Upper lobe of right lung (tissue), 1 donor: ENCODE measurements at places on chromosomes 3 and 15. TPM values are rescaled to one million over a fixed set of nuclear protein-coding genes. Genes with fewer than 3 reads are reported as not detected.
A peak's percentile ranks its signal among the peaks of the same experiment; 100 is the strongest.

CBLB gene
- 41.5 TPM for total RNA-seq

GOLGA8T gene
- 0.20 TPM for total RNA-seq

P2RY1 gene
- total RNA-seq, result 22.5 TPM

CIAO2A gene
- 54.9 TPM for total RNA-seq

ERICH6 gene
- not detected for total RNA-seq

KCNAB1 gene
- 3.2 TPM for total RNA-seq

SPTBN5 gene
- total RNA-seq, result 1.9 TPM

GTF2A2 gene
- total RNA-seq, result 73.6 TPM

KLHL40 gene
- total RNA-seq, result not detected

XIRP1 gene
- not detected for total RNA-seq

RARB gene
- total RNA-seq, result 5.8 TPM

SEMA3G gene
- 27.6 TPM for total RNA-seq

PLA1A gene
- 37.6 TPM for total RNA-seq

PCOLCE2 gene
- total RNA-seq, result 23.3 TPM

PDCD7 gene
- total RNA-seq, result 29.4 TPM

GRCh38 chr3:72891053-72891855, 3.4 kb downstream of the GXYLT2 start:
- H3K27me3 ChIP-seq, result peaks cover 5% of the 10 kb centered on the region
- DNase-seq, result no peak
- peaks cover 7% of the 10 kb centered on the region for H3K4me1 ChIP-seq
- H3K36me3 ChIP-seq, result no peaks in the 10 kb centered on the region
- H3K27ac ChIP-seq, result peak overlapping the region; percentile 53

DNA sequence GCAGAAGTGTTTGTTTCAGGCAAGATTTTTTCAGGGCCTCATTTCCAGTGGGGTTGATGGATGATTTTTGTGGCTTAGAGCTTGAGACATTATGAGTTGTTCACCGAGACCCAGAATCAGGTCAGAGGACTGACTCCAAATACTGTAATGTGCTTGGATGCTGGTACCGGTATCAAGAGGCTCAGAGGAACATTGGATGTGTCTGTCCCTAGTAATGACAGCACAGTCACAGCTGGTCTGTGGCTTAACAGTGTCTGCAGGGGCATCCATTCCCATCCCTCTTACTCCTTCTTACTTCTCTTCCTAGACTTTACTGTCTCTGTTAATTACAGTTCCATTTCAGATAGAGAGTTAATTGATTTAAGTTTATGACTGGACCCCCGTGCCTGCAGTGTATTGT, 107.8 kb downstream of the PTPRG start:
- peaks cover 3% of the 10 kb centered on the region for H3K4me1 ChIP-seq
- H3K27me3 ChIP-seq, result no peaks in the 10 kb centered on the region
- H3K36me3 ChIP-seq, result no peaks in the 10 kb centered on the region

- no peak overlapping the region for H3K4me3 ChIP-seq
- H3K27me3 ChIP-seq, result no peaks in the 10 kb centered on the region
- H3K4me1 ChIP-seq, result peaks cover 4% of the 10 kb centered on the region
- H3K36me3 ChIP-seq, result no peaks in the 10 kb centered on the region
- no peak overlapping the region for H3K27ac ChIP-seq
- DNase-seq, result no peak
Observed at GRCh38 chr3:178672275-178672674, 136.0 kb downstream of the KCNMB2 start.

- no peak overlapping the region for H3K27ac ChIP-seq
- no peaks in the 10 kb centered on the region for H3K4me1 ChIP-seq
- no peaks in the 10 kb centered on the region for H3K36me3 ChIP-seq
Observed at GRCh38 chr15:62799919-62800318, 242.6 kb upstream of the TPM1 start.

DNA sequence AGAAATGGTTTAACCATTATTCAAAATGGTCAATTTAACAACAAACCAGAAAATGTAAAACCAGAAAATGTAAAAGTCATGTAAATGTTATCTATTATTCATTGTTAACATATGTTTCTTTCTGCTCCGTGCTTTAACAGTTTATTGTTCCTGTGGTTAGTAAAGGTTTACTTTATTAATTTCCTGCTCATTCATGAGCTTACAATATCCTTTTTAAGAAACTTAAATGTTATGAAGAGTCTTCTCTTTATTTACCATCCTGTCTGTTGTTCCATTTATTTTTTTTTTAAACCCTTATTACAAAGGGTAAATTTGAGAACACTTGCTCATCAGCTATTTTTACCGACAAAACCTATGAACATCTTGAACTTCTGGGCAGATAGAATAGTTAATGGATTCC, 148.1 kb downstream of the GHSR start:
- DNase-seq, result no peak
- H3K27ac ChIP-seq, result no peak overlapping the region
- H3K36me3 ChIP-seq, result peaks cover 61% of the 10 kb centered on the region
- H3K4me3 ChIP-seq, result no peak overlapping the region
- H3K27me3 ChIP-seq, result no peaks in the 10 kb centered on the region

DNA sequence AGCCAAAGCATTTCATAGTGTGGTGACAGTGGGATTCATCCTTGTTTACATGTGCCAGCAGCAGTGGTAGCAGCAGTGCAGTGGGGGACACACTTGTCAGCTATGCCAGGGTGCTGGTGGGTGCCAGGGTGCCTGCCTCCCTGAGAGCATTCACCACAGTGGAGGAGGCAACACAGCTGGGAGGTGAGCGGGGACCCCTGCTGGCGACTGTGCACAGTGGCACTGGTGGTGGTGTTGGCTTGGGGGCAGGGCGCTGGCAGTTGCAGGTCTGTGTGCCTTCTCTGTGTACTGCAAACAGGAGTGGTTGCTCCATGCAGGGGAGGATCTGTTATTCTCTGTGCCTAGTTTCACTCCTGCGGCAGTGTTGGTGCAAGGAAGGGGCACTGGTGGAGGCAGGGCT, 41.2 kb downstream of the CEP63 start:
- H3K27ac ChIP-seq, result no peak overlapping the region
- no peaks in the 10 kb centered on the region for H3K27me3 ChIP-seq
- no peaks in the 10 kb centered on the region for H3K4me1 ChIP-seq
- no peak for DNase-seq
- no peak overlapping the region for H3K4me3 ChIP-seq

DNA sequence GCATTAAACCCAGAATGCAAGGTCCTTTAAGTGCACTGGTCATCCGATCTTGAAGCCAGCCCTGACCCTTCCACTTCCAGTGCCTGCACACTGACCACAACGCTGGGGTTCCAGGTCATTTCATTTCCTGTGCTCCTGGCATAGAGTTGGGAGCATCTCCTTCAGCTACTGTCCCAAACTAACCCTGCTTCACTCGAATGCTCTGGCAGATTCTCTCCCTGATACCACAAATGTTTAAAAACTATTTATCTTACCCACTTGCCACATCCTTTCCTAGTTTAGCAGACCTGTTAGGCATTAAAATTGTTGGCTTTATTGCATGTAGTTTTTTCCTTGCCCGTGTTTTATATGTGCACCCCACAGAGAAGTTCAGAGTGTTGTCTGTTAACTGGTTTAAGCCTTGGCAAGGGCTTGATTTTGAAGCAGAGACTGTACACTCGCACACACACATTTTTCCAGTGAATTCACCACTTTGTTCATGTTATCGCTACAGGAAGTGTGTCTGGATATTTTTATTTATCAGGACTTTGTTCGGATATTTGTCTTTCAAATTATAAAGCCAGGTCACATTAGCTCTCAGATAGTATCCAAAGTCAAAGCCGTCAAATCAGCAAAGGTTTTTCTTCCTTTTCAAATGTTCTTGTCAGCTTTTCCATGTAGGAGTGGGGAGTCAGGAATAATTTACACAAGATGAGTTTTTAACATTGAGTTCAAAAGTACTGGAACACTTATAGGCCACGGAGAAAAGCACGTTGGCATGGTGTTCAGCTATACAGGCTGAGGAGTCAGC, 77.3 kb downstream of the ABI3BP start:
- H3K27me3 ChIP-seq, result no peaks in the 10 kb centered on the region
- H3K27ac ChIP-seq, result no peak overlapping the region
- no peak overlapping the region for H3K4me3 ChIP-seq
- no peak for DNase-seq
- no peaks in the 10 kb centered on the region for H3K36me3 ChIP-seq

GRCh38 chr3:30693470-30694120, 87.2 kb downstream of the TGFBR2 start:
- no peak overlapping the region for H3K27ac ChIP-seq
- peaks cover 46% of the 10 kb centered on the region for H3K4me1 ChIP-seq
- no peak for DNase-seq
- no peak overlapping the region for H3K4me3 ChIP-seq

DNA sequence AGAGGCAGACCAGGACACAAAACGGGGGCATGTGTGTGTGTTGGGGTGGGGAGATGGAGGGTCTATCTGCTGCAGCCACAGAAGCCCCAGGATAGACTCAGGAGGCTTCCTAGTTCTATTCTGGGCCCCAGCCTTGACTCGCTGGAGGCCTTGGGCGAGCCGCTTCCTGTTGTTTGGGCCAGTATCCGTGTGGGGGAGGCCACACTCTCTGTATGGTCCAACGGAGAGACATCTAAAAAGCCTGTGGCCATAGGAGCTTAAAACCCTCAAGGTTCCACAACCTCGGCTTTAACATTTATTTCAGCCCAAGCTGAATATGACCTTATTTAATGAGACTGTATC, 32.8 kb downstream of the POC1A start:
- H3K36me3 ChIP-seq, result no peaks in the 10 kb centered on the region
- peak overlapping the region; percentile 67 for H3K27ac ChIP-seq
- no peaks in the 10 kb centered on the region for H3K27me3 ChIP-seq
- H3K4me1 ChIP-seq, result peaks cover 34% of the 10 kb centered on the region

DNA sequence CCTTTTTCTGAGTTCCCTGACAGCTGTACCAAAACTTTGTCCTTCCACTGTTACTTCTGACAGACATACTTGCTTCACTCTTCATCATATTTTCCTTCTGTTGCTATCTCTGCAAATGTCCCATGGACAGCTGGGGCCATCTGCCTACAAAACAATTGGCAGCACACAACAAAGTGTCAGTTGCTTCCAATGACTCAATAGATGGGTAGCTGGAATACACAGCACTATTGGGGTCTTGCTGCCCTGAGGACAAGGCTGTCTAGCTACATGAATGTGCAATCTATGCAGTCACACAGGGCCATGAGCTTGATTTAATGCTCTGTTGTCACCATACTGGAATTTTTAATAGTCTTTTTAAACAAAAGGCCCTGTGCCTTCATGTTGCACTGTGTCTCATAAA, 192.8 kb downstream of the DTWD1 start:
- no peaks in the 10 kb centered on the region for H3K36me3 ChIP-seq
- H3K4me1 ChIP-seq, result no peaks in the 10 kb centered on the region
- no peak overlapping the region for H3K27ac ChIP-seq
- no peak overlapping the region for H3K4me3 ChIP-seq

DNA sequence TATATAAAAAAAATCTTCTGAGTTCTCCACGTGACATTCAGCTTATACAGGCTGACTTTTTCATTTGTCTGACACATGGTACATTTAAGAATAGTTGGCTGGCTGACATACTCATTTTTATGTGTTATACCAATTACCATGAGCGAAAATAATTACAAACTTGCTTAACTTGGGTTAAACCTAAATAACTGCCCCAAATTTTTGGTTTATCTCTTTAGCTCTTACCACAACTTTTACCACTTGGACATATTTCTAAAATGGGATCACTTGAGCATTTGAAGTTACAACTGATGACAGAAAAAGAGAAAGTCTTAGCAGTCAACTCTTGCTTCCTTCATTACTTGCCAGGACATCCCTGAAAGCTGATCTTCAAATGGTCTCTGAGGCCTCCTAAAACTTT, 618.1 kb downstream of the RBMS3 start:
- no peak overlapping the region for H3K4me3 ChIP-seq
- no peaks in the 10 kb centered on the region for H3K36me3 ChIP-seq
- H3K4me1 ChIP-seq, result no peaks in the 10 kb centered on the region
- no peaks in the 10 kb centered on the region for H3K27me3 ChIP-seq
- no peak overlapping the region for H3K27ac ChIP-seq

- H3K4me1 ChIP-seq, result no peaks in the 10 kb centered on the region
- H3K4me3 ChIP-seq, result no peak overlapping the region
Observed at GRCh38 chr15:78345396-78346125, 5.4 kb downstream of the CRABP1 start.

- DNase-seq, result no peak
- H3K36me3 ChIP-seq, result no peaks in the 10 kb centered on the region
- no peak overlapping the region for H3K4me3 ChIP-seq
- peaks cover 36% of the 10 kb centered on the region for H3K27me3 ChIP-seq
Observed at GRCh38 chr3:84965141-84965540, 6.4 kb downstream of the CADM2 start.

DNA sequence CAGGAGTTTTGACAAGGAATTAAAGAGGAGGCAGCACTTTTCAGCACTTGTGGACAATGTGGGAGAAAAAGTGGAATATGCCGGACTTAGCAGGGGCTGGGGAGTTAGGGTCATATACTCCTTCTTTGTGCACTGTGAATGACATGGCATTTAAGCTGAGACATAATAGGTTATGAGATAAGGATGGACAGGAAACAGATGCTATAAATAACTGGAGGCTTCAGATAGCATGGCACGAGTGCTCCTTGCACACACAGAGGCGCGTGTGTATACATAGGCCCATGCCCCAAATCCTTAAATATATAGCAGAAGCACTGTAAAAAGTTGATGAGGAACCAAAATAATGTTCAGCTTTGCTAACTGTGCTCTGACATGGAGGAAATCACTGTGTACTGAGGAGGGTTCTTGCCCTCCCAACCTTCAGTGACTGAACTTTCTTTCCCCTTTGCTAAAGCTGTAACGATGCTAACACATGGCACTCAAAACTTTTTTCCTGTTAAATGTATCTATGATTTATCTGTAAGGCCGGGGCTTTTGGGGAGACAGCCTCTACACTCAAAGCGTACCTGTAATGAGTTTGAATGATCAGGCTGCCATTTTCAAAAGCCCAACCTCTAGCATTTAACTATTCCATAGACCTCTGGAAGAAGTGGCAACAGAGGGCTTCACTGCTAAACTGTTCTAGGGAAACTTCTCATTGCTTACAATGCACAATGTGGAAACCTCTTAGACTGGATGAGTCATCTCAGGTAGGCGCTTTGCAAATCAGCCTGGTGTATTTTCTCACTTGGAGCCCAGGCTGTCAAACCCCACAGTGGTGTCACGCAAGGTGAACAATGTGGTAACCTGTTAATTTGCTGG, 784.6 kb downstream of the NR2F2 start:
- no peak for DNase-seq
- no peak overlapping the region for H3K4me3 ChIP-seq
- no peaks in the 10 kb centered on the region for H3K4me1 ChIP-seq
- H3K27ac ChIP-seq, result no peak overlapping the region
- no peaks in the 10 kb centered on the region for H3K27me3 ChIP-seq

DNA sequence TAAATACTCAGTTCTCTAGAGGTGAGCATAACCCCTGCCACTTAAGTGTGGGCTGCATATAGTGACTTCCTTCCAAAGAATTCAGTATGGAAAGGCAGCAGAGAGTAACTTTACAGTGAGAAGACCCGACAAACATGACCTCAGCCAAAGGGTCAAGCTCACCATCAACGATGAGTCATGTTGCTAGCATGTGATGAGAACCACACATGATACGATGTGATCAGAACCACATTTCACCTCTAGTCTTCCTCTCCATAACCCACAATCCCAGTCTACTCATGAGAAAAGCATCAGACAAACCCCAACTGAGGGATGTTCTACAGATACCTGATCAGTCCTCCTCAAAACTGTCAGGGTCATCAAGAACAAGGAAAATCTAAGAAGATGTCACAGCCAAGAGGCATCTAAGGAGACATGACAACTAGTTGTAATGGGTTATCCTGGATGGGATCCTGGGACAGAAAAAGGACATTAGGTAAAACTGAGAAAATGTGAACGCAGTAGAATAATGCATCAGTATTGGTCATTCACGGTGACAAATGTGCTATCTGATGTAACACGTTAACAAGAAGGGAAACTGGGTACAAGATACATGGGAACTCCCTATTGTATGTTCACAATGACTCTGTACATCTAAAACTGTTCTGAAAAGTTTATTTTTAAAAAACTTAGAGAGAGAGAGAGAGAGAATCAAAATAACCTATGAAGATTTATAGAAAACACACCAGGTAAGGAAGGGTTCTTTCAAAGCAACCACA, 28.3 kb downstream of the SEC61A1 start:
- no peaks in the 10 kb centered on the region for H3K36me3 ChIP-seq
- no peak overlapping the region for H3K4me3 ChIP-seq
- H3K27ac ChIP-seq, result no peak overlapping the region
- H3K27me3 ChIP-seq, result no peaks in the 10 kb centered on the region
